ENCODE measurements at places on chromosomes 12 and 14.

- no peak for DNase-seq
These were observed 2.5 kb upstream of the LALBA start for GRCh38 chr12:48572326-48572725.

- no peak for DNase-seq
These were observed 92.0 kb downstream of the FBXL14 start for GRCh38 chr12:1502379-1502720.

DNA sequence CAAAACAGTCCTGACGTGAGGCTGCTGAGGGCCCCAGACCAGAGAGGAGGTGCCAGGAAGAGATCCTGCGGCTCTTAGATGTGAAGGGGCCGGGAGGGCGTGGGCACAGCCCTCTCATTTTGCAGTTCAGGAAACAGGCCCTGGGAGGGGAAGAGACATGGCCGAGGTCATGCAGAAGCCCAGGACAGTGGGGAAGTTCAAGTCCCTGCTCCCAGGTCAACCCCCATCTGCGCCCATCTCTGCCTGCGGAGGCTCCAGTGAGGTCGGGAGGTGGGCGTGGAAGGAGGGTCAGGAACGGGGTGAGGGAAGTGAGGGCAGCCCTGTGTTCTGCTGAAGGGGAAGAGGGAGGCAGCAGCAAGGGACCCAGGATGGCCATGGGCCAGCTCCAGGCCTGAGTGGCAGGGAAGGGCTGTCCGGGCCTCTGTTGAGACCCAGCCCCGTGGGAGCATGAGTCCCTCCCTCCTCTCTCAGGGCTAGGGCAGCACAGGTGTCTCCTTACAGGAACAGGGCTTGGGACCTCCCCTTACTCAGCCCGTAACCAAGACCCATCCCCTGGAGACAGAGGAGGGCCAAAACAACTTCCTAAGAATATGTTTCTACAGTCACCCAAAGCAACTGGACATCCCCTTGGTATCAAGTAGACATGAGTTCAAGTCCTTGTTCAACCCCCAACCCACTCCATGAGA lies 90.8 kb downstream of the LGMN start:
- DNase-seq: no peak

GRCh38 chr14:69693801-69694729 lies 72.9 kb upstream of the SRSF5 start:
- DNase-seq: no peak

GRCh38 chr12:64450711-64451486 lies 1.0 kb upstream of the TBK1 start:
- DNase-seq: no peak

GRCh38 chr12:123910057-123910456 lies 62.6 kb downstream of the CCDC92 start:
- DNase-seq: no peak

GRCh38 chr14:77965919-77966435 lies 166.1 kb downstream of the ADCK1 start:
- DNase-seq: no peak

All from activated T-helper 9 cell treated with anti-CD3 and anti-CD28 coated beads, Interleukin-2, amount 50 U/mL, for 16 hours (primary cell).